GM19239 (cell line): ENCODE measurements at places on chromosomes 13 and 19.
A peak's percentile ranks its signal among the peaks of the same experiment; 100 is the strongest.

DNA sequence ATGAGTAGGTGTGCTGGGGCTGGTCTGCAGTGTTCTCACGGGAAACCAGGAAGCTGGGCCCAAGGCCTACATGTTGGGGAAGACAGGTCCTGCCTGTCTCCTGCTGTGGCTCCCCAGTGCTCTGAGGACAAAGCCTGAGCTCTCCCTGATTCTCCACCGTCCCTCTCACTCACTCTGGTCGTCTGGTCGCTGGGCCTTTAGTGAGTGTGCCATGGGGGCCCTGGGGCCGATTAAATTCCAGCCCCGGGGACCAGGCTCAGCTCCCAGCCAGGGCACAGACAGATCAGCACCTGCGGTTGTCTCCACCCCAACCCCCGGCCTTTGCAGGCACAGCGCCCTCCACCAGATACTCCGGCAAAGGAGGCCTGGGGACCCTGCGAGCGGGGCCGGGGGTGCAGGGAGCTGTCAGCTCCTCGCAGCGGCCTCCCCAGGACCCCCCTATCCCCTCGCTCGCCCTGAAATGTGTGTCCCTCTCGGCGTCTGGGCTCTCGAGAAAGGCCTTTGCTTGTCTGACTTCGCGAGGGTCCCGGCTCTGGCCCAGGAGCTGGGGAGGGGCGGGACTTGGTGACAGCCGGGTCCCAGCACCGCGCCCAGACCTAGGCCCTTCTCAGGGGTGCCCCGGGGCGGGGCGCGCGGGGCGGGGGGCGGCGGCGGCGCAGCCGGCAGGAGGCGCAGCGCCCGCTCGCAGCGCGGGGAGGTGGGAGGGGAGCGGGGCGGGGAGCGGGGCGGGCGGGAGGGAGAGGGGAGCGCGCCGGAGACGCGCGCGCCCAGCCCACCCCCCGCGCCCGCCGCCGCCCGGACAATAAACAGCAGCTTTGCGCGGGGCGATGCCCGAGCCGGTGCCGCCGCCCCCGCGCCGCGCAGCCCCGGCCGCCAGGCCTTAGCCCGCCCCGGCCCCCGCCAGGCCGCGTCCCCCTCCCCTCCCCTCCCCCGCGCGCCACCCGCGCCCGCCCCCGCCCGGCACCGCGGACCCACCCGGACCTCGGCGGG lies at the start of gene PALM:
TSS of gene PALM (plus strand) at position 782 of the 990 bp plus-strand sequence. CDS start 212 bp downstream, outside the sequence.
- DNase-seq = no peak

DNA sequence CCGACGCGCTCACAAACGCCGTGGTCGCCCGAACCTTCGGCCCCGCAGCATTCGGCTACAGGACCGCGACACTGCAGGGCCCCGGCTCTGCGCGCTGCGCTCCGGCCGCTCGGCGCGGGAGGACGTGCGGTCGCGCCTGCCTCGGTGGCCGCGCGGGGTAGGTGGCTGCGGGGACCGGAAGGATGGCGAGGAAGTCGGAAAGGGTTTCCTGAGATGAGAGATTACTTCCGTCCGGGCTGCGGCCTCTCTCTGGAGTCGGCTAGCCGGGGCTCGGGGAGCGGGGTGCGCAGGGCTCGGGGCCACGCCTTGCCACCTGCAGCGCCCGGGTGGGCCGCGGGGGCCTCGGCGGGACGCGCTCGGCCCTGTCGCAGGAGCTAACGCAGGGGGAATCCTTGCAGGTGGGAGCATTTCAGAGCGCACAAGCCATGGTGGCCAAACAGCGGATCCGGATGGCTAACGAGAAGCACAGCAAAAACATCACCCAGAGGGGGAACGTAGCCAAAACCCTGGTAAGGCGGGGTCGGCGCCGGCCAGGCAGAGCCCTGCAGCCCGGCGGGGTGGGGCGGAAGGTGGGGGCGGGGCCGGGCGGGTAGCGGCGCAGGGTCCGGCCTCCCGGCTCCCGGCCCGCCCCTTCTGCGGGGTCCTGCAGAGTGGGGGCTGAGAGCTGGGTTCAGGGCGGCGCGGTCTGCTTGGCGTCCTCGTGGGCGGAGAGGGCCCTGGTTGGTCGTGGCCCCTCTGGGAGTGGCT lies at the start of gene SERP2:
TSS of gene SERP2 (plus strand) at position 224 of the 747 bp plus-strand sequence. CDS start at position 426, 202 bp downstream.
- no peak for DNase-seq

- peak; percentile 83 for DNase-seq
Measured at GRCh38 chr19:2636897-2637683, 65.4 kb downstream of the GNG7 start.

DNA sequence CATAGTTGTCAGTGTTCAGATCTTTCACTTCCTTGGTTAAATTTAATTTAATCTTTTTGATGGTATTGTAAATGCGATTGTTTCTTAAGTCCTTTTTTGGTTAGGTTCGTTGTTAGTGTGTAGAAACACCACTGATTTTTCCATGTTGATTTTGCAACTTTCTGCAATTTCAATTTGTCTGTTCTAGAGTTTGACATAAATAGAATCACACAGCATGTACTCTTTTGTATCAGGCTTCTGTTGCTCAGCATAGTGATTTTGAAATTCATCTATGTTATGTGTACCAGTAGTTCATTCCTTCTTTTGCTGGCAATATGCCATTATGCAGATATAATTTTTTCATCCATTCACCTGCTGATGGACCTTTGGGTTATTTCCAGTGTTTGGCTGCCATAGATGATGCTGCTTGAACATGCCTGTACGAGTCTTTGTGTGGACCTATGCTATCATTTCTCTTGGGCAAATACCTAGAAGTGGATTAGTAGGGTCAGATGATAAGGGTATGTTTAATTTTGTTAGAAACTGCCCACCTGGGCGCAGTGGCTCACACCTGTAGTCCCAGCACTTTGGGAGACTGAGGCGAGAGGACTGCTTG lies 33.1 kb downstream of the BICRA start:
- DNase-seq = no peak

GRCh38 chr13:80342471-80343371 lies 1.8 kb upstream of the SPRY2 start:
- no peak for DNase-seq

DNA sequence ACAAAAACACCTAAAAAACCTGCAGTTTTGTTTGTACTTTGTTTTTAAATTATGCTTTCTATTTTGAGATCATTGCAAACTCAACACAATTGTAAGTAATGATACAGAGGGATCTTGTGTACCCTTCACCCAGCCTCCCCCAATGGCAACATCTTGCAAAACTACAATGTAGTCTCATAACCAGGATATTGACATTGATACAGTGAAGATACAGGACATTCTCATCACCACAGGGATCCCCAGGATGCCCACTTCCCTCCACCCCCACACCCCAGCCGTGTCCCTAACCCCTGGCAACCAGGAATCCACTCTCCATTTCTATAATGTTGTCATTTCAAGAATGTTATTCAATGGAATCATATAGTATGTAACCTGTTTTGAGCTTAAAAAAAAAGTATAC lies 10.3 kb upstream of the C5AR2 start:
- no peak for DNase-seq

- DNase-seq = no peak
Measured at GRCh38 chr19:5103061-5103701, 134.3 kb downstream of the KDM4B start.

- no peak for DNase-seq
Measured at GRCh38 chr19:3576696-3577443, 4.1 kb downstream of the HMG20B start.

DNA sequence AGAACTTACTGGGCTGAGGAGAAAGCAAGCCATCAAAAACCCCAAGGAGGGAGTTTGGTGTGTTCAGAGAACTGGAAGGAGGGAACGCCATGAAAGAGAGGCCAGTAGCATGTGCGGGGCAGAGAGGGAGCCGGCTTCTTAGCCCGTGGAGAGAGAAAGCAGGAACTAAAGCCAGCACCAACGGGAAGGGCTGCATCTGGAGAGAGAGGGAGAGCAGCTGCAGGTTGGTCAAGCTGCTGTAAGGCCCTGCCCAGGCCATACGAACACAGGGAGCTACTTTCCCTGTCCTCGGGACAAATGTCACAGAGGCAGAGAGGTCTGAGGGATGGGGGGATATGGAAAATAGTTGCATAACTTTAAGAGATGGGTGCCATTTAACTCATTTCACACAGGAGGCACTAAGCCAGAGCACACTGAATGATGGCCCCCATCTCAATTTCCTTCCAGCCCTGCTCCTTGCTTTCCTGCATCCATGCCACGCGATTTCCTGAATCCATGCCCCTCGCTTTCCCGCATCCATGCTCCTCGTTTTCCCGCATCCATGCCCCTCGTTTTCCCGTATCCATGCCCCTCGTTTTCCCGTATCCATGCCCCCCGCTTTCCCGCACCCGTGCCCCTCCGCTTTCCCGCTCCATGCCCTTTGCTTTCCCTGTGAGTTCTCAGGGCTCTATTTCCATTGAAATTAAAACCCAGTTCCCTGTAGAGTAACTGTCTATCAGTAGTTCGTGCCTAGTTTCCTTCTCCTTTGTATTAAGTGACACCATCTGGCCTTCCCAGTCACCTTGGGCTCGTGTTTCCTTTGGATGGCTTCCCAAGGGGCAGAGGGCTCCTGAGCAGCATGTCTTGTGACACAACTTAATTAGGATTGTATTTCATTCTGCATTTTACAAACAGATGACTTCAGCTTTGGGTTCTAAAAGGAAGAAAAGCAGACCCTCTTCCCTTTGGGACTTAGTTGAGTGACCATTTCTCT lies 31.5 kb upstream of the TPT1 start:
- no peak for DNase-seq

GRCh38 chr13:23986619-23987018 lies 89.3 kb upstream of the C1QTNF9B start:
- DNase-seq = no peak
